ENCODE measurements at places on chromosomes 16 and 17.

GRCh38 chr17:74444406-74444805 is 12.5 kb downstream of the GPRC5C start:
- no peak for DNase-seq

DNA sequence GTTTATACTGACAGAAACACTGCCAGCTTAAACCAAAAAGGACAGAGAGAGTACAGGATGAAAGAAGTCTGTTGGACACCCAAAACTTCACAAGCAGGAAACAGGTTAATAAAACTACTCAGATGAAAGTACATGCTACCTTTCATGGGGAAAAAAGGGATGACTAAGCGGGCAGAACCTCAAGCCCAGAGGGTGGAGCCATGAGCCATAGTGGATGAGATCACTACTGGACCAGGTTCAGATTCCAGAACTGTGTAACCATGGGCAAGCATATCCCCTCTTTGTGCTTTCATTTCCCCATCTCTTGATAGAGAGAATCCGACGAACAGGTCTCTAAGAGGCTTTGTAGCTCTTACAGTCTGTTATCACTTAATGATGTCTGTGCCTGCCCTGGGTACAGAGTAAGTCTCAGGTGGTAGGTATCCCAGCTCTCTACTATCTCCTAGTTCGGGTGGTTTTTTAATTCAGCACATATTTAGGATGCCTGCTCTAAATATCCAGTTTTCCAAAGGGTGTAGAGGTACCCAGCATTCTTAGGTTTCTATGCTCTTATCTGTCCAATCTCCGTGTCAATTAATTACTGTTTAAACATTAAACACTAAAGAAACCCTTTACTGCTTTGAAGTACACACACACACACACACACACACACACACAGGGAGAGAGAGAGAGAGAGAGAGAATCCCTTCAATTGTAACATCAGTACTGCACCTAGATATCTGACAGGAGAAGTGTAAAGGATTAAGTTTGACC is 206.7 kb downstream of the ZNF423 start:
- no peak for DNase-seq

DNA sequence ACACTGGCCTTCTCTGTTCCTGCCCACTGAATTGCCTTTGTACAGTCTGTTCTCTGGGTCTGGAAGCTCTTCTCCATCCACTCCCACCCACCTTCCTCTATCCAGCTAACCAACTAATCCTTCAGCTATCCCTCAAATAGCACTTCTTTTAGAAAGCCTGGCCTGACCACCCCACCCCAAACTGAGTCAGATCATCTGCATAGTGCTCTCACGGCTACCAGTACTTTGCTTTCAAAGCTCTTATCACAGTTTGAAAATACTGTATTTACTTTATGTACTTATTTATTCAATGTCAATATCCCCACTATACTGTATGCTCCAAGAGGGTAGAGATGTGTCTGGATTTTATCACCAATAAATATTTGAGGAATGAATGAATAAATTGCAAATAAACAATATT is 4.5 kb upstream of the CLDN7 start:
- no peak for DNase-seq

- peak; percentile 4 for DNase-seq
Observed at GRCh38 chr17:66661411-66662256, 173.3 kb upstream of the CACNG5 start.

- DNase-seq: no peak
Observed at GRCh38 chr16:73189136-73189535, 141.2 kb upstream of the ZFHX3 start.

GRCh38 chr17:58084317-58084981 is 1.2 kb downstream of the DYNLL2 start:
- DNase-seq: peak; percentile 51

DNA sequence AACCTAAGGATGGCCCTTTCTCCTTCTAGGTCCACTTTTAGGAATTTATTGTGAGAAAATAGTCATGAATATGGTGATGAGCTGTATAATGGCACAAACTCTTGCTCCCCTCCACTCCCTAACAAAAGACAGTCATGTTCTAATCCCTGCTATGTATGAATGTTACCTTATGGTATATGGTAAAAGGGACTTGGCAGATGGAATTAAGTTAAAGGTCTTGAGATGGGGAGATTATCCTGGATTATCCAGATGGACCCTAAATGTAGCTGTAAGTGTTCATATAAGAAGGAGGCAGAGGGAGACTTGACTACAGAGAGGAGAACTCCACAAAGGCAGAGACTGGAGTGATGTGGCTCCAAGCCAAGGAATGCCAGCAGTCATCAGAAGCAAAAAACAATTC is 296.1 kb downstream of the SOX9 start:
- DNase-seq: no peak

DNA sequence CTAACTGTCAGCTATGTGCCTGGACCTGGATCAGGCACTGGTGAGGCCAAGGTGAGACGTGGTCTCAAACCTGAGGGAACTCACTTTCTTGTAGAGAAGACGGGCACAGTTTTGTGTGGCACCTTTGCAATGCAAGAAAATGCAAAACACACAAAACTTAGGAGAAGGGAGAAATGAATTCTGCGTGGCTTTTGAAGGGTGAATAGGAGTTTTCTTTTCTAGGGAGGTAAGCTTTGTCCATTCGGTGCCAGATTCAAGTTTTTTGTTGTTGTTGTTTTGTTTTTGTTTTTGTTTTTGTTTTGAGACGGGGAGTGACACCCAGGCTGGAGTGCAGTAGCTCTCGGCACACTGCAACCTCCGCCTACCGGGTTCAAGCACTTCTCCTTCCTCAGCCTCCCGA is 1.4 kb downstream of the TOM1L1 start:
- DNase-seq: no peak

DNA sequence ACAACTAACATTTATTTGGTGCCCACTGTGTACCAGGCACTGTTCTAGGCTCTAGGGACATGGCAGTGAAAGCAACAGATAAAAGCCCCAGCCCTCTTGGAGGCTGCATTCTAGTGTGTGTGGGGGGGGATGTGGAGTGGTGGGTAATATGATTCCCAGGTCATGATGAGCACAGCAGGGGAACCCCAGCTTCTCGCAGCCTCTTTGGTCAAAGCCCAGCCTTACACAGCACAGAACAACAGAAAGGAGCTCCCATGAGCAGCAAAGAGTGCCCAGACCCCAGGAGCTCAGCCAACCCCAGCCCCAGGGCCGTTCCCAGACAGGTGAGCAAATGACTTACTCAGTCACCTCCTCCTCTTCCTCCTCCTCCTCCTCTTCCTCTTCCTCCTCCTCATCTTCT is 21.9 kb downstream of the CNGB1 start:
- DNase-seq: no peak

DNA sequence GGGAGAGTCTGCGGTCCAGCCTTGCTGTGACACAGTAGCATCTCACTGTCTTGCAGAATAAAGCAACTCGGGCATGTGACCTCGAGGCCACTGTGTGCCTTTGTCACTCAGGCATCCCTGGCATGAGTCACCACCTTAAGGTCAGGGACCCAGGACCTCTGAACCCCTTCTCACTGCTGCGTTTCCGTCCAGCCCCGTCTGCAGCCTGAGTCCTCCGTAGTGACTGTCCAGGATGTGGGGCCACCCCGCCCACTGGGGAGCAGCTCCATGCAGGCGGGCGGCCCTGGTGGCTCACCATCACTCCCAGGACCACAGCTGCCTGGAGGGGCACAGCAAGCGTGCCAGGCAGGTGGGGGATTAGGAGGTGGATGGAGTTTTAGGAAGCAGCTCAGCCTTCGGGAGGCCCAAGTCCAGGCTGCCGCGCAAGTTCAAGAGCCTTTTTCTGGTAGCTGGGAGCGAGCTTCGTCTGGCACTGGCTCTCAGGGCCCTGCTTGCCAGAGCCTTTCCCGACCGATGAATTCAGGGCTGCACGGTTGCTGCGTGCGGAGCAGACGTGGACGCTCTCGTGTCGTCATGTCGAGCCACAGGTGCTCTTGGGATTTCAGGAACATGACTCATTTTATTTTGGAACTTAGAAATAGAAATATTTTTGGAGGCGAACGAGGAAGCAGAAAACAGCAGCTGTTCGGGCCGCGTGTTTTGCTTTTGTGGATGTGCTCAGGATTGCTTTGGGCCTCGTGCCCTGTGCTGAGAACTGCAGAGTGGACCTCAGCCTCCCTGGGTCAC is 16.8 kb downstream of the KCTD5 start:
- DNase-seq: no peak

GRCh38 chr16:74563828-74564263 is 43.1 kb downstream of the GLG1 start:
- peak; percentile 27 for DNase-seq

DNA sequence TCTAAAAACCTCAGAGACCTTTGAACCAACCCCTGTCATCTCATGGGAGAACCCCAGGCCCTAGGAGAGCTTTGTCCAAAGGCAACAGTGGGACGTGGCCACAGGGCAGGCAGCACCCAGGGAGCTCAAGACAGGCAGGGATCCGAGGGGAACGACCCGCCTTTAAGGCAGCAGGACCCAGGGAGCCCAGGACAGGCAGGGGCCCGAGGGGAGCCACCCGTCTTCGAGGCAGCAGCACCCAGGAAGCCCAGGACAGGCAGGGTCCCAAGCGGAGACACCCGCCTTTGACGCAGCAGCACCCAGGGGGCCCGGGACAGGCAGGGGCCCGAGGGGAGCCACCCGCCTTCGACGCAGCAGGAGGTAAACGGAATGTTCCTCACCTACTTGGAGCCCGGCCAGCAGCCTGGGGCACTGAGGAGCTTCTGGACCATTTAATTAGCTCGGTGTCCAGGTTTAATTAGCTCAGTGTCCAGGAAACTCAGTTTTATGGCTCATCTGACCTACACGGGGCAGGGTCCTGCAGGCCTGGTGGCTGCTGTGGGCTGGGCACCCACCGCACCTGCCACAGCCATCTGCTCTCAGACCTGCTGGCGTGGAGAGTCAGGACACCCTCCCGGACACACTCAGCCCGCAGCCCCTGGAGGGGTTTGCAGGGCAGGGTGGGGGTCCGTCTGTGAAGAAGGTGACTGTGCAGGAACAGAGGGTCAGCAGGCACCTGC is 24.4 kb downstream of the PIEZO1 start:
- DNase-seq: no peak

DNA sequence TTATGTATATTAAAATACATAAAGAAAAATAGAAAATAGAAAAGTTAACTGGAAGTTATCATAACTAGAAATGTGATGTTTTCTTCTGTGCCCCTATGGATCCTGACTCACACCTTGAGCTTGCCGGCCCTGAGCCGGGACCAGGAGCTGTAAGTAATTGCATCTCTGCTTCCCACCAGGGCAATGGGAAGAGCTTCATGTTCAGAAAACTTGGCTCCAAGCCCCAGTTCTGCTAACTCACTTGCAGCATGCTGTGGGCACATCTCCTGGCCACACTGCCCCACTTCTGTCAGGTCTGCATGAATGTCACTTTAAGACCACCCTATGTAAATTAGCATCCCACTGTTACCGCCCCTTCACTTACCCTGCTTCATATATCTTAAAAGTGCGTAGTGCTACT is 37.2 kb downstream of the GNAO1 start:
- no peak for DNase-seq

DNA sequence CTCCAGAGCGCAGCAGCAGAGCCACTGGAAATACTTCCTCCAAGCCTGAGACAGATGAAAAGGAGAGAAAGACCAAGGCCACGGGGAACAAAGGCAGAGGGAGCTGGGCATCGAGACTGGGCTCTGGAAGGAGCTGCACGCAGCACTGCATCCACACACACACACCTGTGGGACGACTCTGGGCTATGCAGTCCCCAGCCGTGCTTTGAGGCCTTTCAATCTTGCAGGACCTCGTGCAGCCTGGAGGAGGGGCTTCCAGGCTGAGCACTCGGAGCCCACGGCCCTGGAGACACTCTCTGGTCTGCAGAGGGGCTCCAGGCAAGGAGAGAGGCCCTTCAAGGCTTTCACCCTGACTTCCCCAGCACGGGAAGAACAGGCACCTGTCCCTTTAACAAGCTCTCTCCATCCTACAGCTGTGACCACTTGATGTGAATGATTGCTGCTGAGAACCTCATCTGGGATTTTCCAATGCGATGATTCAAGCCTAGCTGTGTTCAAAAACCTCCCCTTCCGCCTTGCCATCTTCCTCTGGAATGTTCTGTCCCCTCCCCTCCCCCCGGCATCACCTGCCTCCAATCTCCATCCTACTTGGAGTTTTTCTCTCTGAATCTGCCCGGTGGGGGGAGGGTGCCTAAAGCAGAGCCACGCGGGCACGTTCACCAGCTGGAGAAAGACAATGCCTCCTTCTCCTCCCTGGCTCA is 37.5 kb downstream of the RBFOX3 start:
- DNase-seq: no peak

DNA sequence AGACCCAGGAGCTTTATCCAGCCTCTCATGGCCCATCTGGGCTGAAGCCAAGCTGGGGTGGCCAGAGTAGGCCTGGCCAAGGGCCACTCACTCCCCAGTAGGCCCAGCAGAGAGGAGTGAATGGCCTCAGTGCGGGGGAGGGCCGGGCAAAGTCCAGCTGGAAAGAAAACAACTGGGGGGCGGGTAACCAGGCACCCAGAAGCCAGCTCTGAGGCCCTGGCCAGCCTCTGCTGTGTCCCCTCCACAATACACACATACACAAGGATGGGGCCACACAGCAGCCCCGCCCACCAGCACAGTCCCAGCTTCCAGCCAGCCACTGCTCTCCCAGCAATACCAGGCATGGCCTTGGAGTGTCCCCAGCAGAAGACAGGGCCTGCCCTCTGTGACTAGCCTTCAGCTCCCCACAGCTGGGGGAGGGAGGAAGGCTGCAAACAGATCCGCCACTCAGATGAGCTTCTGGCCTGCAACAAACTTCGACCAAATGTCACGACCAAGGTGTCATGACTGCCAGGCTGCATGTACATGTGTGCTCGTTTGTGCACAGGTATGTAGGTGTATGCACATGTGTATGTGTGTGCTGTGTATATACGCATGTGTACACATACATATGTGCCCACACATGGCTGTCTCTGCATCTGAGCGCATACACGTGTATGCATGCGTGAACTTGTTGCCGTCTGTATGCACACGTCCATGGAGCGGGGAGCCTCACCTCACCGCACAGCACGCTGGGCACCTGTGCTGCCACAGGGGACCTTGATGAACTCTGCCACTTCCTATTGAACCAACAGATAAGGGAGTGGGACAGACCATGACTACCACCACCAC is 5.0 kb downstream of the CARHSP1 start:
- peak; percentile 32 for DNase-seq

DNA sequence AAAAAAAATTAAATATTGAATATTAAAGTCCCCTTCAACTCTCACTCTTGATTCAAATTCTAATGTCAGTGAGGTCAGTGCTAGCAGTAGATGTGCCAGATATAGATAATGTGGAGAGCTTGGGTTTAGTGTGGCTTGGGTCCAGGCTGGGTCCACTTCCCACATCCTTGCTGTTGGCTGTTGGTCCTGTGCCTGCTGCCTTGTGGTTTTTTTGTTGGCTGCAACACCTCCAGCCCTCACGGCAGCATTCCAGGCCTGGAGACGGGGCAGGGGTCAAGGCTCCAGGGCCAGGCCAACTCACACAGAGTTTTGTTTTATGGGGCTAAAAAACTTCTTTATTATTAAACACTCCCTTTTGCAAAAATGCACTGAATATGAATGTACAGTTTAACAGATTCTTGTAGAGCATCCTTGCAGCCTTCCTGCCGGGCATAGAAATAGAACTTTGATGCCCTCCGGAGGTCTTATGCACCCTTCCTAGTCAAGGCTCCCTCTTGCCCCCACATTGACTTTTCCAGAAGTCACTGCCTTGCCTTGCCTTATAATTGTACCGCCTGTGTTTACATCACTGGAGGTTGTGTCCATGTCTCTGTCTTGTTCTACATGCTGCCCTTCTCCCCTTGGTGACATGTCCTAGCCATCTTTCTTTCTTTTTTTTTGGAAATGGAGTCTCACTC is 25.5 kb upstream of the MYO15B start:
- DNase-seq: no peak

- no peak for DNase-seq
Observed at GRCh38 chr16:1548233-1548632, 14.8 kb downstream of the TMEM204 start.

- no peak for DNase-seq
Observed at GRCh38 chr17:55545806-55546205, 34.6 kb upstream of the SMIM36 start.

Data from KBM-7 (cell line).